ENCODE measurements at places on chromosomes 3 and 15.
A peak's percentile ranks its signal among the peaks of the same experiment; 100 is the strongest.

DNA sequence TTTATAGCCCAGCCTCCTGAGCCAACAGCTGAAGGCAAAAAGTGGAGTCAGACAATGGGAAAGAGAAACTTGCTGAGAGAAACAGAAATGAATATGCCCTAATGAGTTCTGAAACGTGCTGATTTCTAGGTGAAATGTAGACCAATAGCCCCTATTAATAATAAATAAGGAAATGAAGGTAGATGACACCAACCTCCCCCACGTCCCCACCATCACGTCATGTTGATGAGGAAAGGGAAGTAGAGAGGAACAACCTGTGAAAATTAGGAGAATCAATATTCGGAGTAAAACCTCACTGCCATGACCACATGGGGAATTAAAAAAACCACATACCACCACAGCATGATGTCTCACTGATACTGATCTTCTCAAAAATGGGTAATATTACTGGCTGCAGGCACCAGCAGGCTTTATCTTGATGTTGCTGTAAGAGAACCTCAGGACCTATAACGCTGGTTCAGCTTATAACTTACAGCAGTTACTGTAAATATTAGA lies 64.0 kb downstream of the KAT2B start:
- DNase-seq, result no peak

- DNase-seq, result peak; percentile 51
These were observed at the start of gene RPP25 for GRCh38 chr15:74956648-74957475. Gene RPP25 (minus strand): TSS chr15:74956772. CDS start chr15:74956583, 189 bp downstream.

DNA sequence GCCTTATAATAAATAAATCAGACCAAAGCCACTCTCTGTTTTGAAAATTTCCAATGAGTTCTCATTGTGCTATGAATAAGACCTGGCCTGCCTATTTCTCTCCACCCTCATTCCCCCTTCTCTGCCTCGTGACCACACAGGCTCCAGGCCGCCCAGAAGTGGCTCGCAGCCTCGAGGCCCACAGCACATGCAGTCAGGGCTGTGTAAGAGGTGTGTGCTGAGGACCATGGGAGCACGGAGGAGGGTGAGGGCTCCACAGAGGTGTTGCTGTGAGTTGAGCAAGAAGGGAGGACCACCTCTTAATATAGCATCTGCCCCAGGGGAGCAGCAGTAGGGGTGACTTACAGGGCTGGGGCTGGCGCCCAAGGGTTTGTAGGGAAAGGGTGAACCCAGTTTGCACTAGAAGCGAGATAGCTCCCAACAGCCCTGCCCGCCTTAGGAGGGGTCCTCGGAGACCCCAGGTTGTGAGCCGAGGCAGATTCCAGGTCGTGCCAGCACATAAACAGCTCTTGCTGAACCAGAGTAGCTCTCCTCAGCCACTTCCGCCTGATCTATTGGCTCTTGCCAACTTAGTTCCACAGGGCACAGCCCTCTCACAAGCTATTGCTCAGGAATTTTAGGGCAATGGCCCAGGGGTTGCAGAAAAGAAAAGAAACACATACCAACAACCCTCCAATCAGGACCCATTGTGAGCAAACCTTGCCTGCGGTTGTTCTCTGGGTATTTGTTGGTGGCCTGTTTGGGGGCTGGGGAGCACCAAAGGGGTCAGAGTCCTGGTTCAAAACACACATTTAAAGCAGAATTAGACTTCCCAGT lies 117.7 kb downstream of the MYLK start:
- DNase-seq, result no peak

- DNase-seq, result no peak
These were observed 247.7 kb downstream of the IL20RB start for GRCh38 chr3:137205394-137206045.

DNA sequence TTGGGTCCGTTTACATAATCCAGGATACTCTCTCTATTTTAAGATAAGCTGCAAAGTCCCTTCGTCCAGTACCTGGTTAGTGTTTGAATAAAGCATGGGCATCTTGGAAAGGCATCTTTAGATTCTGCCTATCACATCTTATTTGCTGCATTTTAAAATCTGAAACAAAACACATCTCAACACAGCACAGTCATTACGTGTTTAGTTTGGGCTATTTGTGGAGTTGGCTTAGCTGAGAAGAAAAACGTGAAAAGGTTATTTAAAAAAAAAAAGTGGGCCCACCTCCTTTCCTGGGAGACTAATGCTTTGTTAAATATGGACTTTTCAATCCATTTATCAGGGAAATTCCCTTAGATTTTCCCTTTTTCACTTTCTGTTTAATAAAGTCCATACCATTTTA lies 174.5 kb upstream of the WNT5A start:
- no peak for DNase-seq

DNA sequence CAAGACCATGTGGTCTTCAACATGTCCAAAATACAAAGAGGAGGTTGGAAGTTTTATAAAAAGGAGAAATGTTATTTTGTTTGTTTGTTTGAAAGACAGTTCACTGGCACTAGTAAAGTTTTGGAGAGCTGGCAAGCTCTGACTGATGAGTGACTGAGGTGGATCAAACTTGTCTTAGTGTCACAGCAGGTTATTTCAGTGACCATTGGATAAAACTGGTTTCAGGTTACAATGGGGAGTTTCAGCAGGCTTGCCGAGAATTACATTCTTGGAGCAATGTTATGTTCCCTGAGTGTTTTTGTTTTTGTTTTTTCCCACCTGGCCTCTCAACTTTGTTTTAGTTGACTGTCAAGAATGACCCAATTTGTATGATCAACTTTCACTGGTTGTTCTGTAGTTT lies 414.5 kb upstream of the ARHGEF26 start:
- no peak for DNase-seq

GRCh38 chr3:121431726-121432517 lies 113.9 kb downstream of the POLQ start:
- DNase-seq, result no peak

- no peak for DNase-seq
These were observed 12.6 kb downstream of the MELTF start for GRCh38 chr3:197017003-197017402.

Measured in stimulated activated CD8-positive, alpha-beta memory T cell treated with anti-CD3 and anti-CD28 coated beads, Interleukin-7, amount 100 ng/mL, for 1 hour (primary cell).